ENCODE measurements at places on chromosomes 5 and 9.
A peak's percentile ranks its signal among the peaks of the same experiment; 100 is the strongest.

GRCh38 chr5:160185626-160186360, 43.5 kb upstream of the FABP6 start:
- no peak for DNase-seq

- DNase-seq, result no peak
Observed at GRCh38 chr9:94745806-94746540, 19.5 kb downstream of the AOPEP start.

DNA sequence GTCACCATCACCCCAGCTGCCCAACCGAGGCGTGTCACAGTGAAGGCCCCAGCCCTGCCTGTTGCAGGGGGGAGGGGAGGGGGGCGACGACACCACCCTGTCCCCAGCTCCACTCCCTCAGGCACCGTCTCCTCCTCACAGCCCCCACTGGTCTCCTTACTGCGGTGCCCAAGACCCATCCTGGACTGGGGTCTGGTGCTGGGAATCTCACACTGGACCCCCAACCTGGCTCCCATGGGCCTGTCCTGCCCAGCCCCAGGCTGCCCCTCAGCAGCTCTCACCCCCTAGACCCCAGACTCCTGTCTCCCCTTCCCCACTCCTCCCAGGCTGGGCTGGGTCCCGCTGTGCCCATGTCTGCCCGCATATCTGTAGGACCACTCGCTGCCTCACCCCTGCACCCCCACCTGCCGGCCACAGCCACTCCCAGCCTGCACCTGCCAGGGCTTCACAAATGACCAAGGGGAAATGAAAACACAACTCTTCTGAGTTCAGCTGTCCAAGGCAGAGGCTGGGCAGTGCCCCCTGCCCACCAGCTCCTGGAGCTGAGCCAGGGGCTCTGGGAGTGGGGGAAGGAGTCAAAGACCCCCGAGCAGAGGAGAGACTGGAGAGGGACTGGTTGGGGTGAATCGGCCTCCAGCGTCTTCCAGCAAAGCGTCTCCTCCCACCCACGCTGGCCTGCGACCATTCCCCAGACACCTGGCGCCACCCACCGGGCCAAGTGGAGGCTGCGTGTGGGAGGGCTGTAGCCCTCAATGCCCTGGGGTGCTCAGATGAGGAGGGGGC, 32.6 kb upstream of the EGFL7 start:
- peak; percentile 70 for DNase-seq

DNA sequence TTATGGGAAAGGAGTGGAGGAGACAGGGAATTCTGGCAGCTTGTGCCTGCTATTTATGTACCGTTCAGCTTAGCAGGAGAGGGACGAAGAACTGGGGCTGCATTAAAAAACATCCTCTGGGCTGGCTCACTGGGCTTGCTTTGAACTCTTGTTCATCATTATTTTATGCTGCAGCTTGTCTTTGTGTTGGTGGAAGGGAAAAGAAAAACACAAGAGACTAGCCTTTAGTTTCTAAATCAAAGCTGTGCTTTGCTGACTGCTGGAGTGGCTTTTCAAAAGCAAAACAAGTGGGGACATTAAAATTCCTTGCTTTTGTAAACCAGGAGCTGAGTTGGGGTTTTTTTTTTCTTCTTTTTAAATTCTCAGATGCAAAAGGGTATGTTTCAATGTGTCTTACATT, 5.9 kb upstream of the RGMB start:
- no peak for DNase-seq

- no peak for DNase-seq
Observed at GRCh38 chr9:34964458-34964857, 6.4 kb downstream of the PHF24 start.

DNA sequence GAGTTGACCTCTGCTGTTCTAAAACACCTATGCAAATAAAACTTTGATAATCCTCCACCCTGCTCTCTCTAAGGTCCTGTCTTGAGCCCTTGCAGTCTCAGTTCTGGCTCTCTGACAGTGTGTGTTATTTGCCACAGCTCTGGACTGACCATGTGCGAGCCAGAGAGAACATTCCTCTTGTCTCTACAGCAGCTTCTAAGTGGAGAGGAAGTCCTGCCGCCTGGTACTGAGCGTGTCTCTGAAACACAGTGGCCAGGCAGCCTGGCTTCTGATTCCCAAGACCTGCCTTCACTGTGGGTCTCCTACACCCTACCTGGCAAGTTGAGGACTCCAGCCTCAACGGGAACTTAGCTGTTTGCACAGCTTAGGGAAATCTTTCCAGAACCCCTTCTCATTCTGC, 61.6 kb downstream of the ENTREP1 start:
- peak; percentile 46 for DNase-seq

- no peak for DNase-seq
Observed at GRCh38 chr5:51890435-51891116, 507.3 kb downstream of the ISL1 start.

DNA sequence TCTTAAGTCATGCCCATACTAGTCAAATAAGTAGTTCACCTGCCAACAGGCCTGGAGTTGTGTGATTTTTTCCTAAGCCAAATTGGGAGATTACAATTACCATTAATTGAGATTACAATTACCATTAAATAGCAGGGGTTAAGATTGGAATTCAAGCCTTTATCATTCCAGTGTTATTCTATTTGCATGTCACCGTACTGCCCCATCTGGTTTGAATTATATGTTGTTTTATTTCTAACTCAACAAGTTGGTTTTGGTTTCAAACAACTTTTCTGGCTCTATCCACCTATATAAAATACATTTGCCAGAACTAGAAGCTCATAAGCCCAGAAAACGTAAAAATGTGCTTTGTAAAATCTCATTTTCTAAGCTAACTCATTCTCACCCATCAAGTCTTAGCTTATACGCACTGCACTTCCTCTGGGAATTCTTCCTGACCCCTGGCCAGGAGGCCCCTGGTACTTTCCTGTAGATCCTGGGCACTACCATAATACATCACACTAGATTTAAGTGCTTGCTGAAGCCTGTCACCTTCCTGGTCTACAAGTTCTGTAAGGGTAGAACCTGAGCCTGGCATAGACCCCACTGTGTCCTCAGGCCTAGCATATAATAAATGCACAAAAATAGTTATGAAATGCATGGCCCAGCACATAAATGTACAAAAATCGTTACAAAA, 242.0 kb upstream of the TRPM3 start:
- DNase-seq, result no peak

- DNase-seq, result no peak
Observed at GRCh38 chr9:94882966-94883641, 156.6 kb downstream of the AOPEP start.

DNA sequence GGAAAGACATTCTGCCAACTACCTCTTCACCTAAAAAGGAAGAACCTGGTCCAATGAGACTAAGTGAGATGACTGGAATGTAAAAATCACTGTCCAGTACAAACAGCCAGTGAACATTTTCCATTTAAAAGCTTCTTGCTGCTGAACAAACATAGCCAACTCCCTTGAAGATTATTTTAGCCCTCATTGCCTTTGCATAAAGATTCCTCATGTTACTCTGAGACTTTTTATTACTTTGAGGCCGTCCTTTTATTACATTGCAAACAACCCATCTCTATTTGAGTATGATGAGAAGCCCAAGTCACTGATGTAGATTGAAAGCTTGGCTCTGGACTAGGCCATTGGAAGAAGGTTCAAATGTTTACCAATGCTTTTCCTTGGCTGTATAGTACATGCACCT, 649.8 kb downstream of the CETN3 start:
- DNase-seq, result no peak

- no peak for DNase-seq
Observed at GRCh38 chr5:124606543-124606942, 139.9 kb downstream of the ZNF608 start.

GRCh38 chr5:137142764-137143605, 356.1 kb downstream of the SPOCK1 start:
- peak; percentile 72 for DNase-seq

GRCh38 chr9:73327149-73327548, 175.5 kb downstream of the ANXA1 start:
- no peak for DNase-seq

DNA sequence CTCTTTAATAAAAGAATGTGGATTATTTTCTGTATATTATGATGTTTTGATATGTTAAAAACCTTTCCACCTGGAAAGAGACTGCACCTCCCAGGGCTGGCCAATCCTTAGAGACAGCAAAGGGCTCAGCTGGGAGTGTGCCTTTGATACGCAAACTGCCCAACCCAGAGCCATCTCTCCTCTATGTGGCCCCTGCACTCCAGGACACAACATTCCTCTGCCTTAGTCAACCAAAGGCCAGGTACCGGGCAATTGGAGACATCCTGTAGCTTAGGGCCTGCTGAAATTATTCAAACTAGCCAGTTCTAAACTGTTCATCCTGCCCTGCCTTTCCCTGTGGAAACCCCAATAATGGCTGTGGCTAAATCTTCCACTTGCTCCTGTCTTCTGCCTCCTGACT, 5.0 kb upstream of the HSPB3 start:
- DNase-seq, result no peak

- DNase-seq, result no peak
Observed at GRCh38 chr5:125149527-125149926, 403.1 kb upstream of the ZNF608 start.

GRCh38 chr5:82799361-82800077, 277.7 kb downstream of the TMEM167A start:
- DNase-seq, result no peak

DNA sequence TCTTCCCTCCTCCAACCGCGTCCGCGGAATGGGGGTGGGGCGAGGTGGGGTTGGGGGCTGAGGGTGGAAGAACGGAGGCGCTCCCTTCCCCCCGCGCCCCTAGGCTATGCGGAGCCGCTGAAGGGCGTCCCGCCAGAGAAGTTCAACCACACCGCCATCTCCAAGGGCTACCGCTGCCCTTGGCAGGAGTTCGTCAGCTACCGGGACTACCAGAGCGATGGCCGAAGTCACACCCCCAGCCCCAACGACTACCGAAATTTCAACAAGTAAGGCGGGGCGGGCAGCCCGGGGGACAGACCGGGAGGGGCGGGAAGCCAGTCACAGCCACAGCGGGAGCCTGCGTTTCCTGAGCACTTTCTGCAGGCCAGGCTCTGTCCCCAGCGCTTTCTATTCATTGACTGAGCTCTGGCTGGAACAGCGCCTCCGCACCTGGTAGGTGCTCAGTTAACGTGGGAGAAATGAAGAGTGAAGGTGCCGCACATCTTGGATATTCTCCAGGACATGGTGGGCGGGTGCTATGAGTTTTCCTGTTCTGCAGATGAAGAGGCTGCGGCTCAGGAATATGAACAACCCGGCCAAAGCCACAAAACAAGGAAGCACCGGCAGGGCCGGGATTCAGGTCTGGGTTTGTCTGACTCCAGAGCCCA, 11.3 kb downstream of the MYOZ3 start:
- DNase-seq, result peak; percentile 66

- no peak for DNase-seq
Observed at GRCh38 chr5:157593052-157593757, 17.6 kb upstream of the ADAM19 start.

DNA sequence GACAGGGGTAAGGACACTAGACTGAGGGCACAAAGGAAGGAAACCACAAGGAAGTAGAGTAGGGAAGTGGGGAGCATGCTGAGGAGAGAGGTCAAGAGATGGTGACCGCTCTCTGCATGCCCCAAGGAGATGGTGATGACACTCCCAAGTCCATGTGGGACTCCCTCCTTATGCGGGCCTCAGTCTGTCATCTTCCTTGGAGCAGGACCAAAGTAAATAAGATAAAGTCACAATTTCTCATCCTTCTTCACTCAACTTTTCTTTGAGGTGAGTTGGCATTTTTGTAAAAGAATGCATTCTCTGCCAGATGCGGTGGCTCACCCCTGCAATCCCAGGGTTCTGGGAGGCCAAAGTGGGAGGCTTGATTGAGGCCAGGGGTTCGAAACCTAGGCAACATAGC, 256.7 kb downstream of the DOCK8 start:
- no peak for DNase-seq

DNA sequence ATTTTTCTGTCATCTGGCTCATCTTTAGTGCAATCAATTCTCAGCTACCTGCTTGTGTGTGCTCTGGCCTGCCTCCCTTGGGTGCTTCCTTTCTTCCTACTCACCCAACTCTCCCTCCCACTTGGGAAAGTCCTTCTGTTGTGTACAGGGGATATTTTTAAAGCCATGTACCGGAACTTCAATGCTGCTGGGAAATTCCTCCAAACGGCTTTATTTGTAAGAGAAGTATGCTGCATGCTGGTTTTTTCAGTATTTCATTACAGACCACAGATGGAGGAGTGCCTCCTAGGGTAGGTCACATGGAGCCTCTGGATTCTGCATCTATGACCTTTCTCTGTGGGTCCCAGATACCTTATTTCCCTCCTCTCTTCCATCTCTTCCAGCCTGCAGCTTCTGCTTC, 5.4 kb upstream of the HMHB1 start:
- DNase-seq, result no peak

- DNase-seq, result peak; percentile 74
Observed at GRCh38 chr5:141814064-141814964, 63.9 kb downstream of the PCDH1 start.

DNA sequence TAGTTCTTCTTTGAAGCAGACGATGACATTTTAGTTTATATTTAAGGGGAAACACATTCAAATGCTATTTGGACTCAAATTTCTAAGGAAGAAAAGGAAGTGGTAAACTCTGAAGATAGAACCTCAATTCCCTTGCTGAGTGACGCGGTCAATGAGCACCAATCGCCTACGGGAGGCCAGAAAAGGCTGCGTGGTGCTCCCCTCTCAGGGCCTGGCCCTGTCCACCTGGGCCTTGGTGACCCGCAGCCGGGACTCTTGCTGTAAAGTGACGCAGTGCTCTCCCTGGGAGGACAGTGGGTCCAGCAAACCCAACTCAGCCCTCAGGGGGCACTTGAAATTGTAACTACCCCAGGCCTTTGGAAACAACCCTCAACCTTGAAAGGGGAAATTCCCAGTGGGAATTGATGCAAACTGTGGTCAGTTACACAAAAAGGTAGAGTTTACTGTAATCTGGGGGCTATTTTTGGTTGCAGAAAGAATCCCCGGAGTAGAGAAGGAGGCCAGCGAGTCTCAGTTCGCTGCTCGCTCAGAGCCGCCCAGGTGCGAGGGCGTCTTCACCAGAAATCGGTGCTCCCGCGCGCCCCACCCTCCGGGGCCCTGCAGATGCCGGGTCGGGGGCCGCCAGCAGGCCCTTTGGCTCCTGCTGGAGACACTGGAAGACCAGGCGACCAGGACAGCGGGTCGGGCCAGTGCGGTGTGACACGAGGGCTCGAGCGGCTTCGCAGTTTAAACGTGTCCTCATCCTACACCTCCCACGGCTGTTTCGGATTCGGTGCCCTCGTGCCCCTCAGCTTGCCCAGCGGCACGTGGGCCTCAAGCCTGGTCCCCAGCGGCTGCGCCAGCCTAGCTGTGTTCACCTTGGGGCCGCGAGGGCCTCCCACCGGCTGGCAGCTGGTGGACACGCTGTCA, 1.4 kb upstream of the ANKRD33B start:
- no peak for DNase-seq

- peak; percentile 73 for DNase-seq
Observed at GRCh38 chr5:170791325-170791954, 7.9 kb downstream of the GABRP start.
